ENCODE measurements at places on chromosomes 5 and 9. TPM values are rescaled to one million over a fixed set of nuclear protein-coding genes. Genes with fewer than 3 reads are reported as not detected.

Gene MAMDC2
- not detected for total RNA-seq

Gene ARHGEF37
- total RNA-seq, result 1.1 TPM

Gene LHX6
- not detected for total RNA-seq

Gene GRM6
- not detected for total RNA-seq

Gene TDRD7
- total RNA-seq, result 15.5 TPM

Gene OR2S2
- total RNA-seq, result not detected

Gene HRCT1
- 617 TPM for total RNA-seq

Gene WDR31
- total RNA-seq, result 2.5 TPM

Gene TLX3
- not detected for total RNA-seq

Gene GKAP1
- 0.86 TPM for total RNA-seq

Gene PTPRD
- total RNA-seq, result not detected

Gene PKD2L2
- total RNA-seq, result not detected

Gene SPARC
- total RNA-seq, result 1,117 TPM

Gene TIMD4
- total RNA-seq, result not detected

Gene NTRK2
- total RNA-seq, result not detected

Gene DEPDC1B
- 26.3 TPM for total RNA-seq

Gene NME5
- total RNA-seq, result not detected

Gene ZFAND5
- 44.2 TPM for total RNA-seq

Gene FRMD3
- total RNA-seq, result 1.1 TPM

Gene ZNF622
- total RNA-seq, result 89.1 TPM

Gene SEMA5A
- 22.3 TPM for total RNA-seq
